Hematopoietic multipotent progenitor cell treated with erythropoietin and hydrocortisone succinate and interleukin-3 and kit ligand, for 17 days (in vitro differentiated cells): ENCODE measurements at places on chromosomes 7 and 10.

DNA sequence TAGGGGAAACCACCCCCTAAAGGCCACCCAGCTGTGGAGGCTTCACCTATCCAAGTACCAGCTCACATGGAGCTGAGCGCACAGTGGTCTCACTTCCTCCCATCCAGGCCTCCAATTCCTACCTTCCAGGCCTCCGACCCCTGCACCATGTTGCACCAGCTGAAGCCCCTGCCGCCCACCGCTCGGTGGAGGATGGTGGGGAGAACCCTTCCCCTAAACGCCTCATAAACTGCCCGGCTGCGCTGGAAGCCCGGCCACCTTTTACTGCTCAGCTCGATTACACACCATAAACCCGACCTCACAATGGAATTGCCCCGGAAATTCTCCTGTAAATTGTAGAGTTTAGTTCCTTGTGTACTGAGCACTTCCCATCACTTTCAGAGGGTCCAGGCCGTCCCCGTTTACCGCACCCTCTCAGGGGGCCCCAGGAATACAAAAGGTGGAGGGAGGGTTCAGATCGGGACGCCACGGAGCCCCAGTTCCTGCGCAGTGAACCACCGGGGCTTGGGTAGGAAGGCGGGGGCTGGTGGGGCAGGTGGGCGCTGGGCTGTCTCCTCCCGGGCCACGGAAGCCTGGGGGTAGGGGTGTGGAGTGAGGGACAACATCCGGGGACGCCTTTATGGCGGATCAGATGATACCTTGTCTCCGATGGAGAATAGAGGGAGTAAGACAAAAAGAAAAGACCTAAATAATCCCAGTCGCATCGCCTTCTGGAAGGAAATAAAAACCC, 1.4 kb upstream of the HOXA7 start:
- no peak for DNase-seq

DNA sequence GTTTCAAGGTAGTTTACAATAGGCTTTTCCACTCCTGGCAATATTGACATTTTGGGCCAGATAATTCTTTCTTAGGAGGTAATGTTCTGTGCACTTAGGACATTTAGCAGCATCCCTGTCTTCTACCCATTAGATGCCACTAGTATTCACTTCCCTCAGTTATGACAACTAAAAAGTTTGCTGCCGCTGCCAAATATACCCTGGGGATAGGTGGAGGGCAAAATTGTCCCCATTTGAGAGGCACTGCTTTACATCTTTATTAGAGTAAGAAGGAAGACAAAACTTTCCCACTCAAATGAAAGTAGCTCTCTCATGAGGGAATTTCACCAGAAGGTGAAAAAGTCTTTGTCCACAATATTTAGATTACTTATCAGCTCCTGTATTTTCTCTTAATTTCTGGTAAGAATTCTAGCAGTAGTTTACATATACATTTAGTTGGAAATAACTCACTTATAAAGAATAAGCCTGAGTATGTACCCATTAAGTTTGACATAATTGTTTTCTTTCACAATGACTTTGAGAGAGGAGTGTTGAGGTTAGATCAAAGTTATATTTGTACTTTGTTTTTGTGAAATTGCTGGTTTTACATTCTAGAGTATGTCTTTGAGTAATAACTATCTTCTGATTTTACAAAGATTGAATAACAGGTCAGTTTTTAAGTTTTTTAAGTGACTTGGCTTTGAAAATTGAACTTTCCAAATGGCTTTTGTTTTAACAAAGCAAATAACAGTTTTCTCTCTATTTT, 46.0 kb downstream of the HELLS start:
- no peak for DNase-seq

DNA sequence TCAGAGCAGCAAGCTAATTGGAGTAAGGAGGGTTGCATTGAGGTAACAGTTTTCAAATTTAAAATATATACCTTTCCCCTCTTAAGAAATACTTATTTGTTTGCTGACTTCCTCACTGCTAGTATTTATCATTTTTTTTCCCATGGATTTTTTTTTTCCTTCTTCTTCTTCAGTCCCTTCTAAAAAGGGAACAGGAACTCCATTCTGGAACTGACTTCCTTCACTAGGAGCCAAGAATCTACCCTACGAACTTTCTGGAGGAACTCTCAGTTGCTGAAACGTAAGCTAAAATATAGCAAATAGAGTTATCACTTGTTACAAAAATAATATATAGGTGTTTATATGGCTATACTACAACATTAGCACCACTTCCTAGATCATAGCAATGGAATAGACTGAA, 95.4 kb downstream of the HGF start:
- no peak for DNase-seq

DNA sequence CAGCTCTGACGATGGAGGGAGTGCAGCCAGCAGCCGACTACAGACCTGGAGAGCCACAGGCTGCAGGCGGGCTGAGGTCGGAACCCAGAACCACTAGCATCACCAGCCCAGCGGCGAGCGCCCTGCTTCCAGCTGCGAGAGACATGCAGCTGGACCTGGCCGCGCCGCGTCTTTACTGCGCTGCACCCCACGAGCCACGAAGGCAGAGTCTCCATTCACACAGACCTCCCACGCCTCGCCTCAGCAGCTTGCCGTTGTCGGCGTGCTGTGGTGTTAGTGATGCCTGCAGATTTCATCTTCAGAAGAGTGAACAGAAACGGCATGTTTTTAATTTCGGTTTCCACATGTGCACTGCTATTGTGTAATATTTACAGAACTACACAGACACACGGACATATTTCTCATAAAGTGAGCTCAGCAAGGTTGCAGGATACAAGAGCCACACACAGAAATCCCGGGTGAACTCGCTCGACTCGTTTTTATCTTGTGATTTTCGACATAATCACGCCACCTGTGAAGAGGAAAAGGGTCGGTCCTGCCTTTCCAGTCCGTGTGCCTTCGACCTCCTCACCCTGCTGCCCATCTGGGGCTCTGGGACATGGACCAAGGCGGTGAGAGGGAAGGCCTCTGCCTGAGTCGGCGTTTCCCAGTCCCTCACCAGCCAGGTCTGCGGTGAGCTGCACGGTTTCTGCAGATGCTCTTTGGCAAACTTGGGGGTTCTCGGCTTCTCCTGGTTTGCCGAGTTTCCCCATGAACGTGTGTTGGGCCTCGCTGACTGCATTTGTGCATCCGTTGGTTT, 252.2 kb downstream of the ELFN1 start:
- no peak for DNase-seq

DNA sequence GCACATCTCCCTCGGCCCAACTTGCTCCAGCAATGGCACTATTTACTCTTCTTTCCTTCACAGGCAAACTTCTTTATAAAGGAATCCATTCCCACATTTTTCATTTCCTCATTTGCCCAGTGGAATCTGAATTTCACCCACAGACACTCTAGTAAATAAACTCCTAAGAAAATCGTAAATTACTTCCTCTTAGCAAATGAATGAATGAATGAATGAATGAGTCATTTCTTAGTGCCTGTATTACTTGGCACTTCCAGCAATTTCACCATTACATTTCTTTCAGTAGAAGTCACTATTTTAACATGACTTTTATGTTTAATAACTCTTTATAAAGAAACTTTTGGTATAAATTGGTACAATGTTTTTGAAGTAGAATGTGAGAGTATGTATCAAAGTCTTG, 55.7 kb downstream of the DDC start:
- DNase-seq = no peak

- no peak for DNase-seq
These were observed 66.4 kb downstream of the PTF1A start for GRCh38 chr10:23258516-23258915.

GRCh38 chr10:13099144-13099665, 758 bp upstream of the OPTN start:
- DNase-seq = peak; percentile 91

DNA sequence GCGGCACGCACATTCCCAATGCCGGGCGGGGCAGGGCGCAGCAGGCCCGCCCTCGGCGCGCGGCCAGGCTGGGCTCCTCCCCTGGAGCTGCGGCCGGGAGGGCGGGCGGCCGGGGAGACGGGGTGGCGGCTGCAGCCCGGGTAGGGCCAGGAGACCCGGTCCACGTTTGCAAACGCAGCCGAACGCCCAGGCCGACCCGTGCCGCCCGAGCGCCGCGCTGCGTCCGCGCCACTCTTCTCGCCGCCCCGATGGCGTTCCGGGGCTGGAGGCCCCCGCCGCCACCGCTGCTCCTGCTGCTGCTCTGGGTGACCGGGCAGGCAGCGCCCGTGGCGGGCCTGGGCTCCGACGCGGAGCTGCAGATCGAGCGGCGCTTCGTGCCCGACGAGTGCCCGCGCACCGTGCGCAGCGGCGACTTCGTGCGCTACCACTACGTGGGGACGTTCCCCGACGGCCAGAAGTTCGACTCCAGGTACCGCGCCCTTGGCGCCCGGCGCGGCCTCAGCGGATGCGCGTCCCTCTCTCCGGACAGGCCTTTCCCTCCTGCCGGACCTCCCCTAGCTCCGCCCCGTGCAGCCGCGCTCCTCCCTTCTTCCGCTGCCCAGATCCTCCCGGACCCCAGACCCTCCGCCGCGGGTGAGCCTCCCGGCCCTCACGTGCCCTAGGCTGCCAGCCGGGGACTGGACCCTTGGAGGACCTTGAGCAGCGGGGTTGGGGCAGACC, at the start of gene FKBP9:
Gene FKBP9, plus strand, starts transcription at position 115 of the 720 bp plus-strand sequence. Its CDS starts 134 bp downstream, at position 249.
- peak; percentile 49 for DNase-seq

DNA sequence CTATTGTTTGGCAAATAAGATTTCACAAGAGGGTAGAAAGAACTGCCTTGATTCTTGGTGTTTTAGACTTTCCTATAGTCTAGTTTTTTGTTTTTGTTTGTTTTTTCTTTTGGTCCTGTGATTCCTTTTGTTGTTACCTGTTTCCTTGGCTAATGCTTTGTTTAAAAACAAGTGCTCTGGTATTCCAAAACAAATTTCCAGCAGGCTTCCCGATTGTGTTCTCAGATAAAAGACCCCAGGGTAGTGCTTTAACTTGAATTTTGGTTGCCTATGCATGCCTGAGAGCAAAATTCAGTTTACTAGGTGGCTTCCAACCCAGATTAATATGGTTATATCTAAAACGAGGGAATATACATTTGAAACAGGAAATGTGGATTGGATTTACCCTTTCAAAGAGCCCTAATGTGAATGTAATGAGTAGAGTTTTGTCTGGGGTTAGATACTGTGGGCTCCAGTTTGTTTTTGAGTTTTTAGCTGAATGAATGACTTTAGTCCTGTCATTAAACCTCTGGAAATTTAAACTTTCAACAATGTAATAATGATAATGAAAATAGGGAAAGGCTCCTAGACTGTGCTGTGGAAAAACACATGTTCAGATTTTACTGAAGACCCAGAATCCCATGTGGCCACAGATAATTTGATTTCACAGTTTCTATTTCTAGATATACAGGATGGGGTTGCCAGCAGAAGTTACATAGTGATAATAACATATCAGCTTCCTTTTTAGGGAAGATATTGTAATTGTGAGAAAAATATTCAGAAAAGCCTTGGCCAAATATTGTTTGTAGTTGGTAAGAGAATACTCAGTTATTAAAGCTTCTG, 23.9 kb downstream of the AUTS2 start:
- DNase-seq = no peak

- no peak for DNase-seq
These were observed 107.7 kb upstream of the KLF6 start for GRCh38 chr10:3892440-3893425.

GRCh38 chr10:131758939-131759301, 141.9 kb upstream of the PPP2R2D start:
- DNase-seq = no peak

DNA sequence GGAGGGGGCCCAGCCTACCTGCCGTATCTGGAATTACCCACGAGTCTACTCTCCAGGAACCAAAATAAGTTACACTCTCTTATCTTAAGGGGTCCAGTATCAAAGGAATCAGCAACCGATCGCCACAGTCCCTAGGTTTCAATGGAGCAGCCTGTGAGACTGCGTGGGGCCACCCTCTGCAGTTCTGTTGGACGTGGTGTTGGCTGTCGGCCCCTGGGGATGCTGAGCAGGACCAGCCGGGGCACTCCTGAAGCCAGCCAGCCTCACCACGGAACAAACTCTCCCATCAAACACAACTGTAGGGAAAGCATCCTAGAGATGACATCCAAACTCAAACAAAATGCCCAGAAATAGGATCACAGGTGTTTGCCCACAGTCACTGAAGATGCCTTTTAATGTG, 25.5 kb upstream of the ABLIM1 start:
- no peak for DNase-seq

DNA sequence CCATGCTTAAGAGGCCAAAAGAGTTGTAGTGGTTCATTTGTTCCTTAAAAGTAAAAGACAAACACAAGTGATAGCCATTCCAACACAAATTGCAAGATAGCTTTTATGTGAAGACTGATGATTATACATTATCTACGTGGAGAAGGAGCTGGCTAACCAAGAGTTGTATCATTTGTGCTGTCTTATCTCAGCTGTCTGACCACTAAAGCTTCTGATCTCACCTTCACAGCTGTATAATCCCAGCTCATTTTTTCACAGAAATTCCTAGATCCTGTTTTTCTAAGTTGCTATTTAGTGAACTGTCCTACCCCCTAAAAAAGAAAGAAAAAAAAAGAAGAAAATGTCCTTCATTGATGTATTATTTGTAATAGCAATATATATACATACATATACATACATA, 9.8 kb downstream of the USP6NL start:
- peak; percentile 43 for DNase-seq

- no peak for DNase-seq
These were observed 120.4 kb downstream of the RGS10 start for GRCh38 chr10:119421891-119422681.

GRCh38 chr7:148747274-148747673, 48.6 kb downstream of the CUL1 start:
- DNase-seq = no peak

GRCh38 chr10:127776816-127777215, 39.8 kb downstream of the FOXI2 start:
- DNase-seq = no peak

- no peak for DNase-seq
These were observed 66.7 kb upstream of the FAM20C start for GRCh38 chr7:125661-126060.

- DNase-seq = no peak
These were observed 3.0 kb upstream of the CYP2W1 start for GRCh38 chr7:979886-980571.

DNA sequence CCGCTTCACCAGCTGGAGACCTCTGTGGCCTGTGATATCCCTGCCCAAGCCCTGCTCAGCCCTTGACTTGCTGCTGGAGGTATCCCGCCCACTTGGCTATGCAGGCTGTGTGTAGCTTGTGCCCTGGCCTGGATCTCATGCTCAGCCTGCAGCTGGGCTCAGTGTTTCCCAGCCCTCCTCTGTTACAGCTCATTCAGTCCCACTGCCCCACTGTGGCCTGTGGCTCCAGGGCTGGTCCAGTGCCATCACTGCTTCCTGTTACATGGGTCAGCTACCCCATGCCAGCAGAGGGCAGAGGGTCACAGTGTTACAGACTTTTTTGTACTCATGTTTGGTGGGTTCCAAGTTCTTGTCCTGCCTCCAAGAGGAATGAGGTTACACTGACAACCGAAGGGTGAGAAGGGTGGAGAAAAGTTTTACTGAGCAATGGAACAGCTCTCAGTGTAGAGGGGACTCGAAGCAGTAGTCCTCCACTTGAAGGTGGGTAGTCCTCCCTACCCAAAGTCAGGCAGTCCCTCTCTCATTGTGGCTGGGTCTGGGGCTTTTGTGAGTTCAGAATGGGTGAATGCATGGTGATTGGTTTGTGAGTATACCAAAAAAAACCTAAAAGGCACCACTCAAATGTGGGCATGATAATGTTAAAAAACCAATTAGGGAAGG, 100.4 kb downstream of the ANKRD7 start:
- no peak for DNase-seq
